Activated CD4-positive, alpha-beta T cell treated with anti-CD3 and anti-CD28 coated beads, Interleukin-2, amount 10 ng/mL, durations not matched to agents 24 days and 14 days (primary cell): ENCODE measurements at places on chromosomes 6 and 20. TPM values are rescaled to one million over a fixed set of nuclear protein-coding genes. Genes with fewer than 3 reads are reported as not detected.

TENT5A gene
- 0.30 and 0.90 TPM in 2 replicates for total RNA-seq

GRCh38 chr6:149455031-149455732 lies 29.6 kb downstream of the ZC3H12D start:
- DNase-seq, result no peak

KIAA1586 gene
- 13.3 and 16.0 TPM in 2 replicates for total RNA-seq

GRCh38 chr6:8240301-8240700 lies 138.0 kb upstream of the EEF1E1 start:
- DNase-seq, result no peak

DNA sequence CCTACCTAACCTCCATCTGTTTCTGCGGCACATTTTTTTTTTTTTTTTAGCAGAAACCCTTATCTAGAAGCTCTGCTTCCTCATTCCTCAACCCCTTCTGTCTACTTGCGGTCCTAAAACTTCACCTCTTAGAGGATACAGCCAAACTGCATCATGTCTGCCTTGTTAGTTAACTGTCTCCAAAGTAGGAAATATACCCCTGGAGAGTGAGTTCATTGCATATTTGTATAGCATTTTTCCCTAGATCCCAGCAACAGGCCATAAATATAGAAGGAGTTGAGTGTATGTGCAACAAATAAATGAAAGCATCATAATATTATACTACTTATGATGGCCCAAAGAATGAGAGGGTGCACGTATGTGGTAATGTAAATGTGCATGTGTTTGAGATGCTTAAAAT lies 1288.6 kb upstream of the GJE1 start:
- DNase-seq, result no peak

DNA sequence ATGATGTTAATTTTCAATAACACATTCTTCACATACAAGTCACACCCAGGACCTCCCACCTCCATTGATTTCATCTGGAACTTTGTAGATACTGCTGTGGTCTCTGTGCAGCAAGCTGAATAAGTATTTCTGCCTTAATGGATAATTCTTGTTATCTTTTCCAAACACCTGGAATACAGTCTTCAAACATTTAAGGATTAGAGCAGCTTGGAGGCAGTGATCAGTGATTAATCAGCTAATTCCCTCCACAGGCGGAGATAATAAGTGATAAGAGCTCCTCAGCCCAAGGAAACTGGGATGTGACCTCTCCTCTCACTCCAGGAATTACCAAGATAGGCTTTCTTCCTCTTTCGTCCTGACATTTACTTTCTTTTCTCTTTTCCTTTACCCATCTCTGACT lies 110.7 kb downstream of the FIG4 start:
- DNase-seq, result no peak

DNA sequence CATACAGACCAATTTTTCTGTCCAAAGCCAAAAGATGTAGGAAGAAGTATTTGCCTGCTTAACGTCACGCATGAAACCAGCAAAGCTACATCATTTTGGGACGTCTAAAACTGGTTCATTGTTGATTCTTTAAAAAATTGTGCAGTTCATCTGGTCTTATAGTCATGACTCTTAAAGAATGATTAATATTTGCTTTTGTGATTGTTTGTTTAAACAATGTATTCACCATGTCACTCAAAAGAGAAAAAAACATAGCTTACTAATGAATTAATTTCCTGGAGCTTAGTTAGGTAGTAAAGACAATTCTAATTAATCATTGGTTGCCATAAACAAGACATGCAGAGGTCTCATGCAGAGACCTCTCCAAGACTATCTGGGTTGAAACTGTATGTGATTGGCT lies 157.3 kb downstream of the RPS12 start:
- DNase-seq, result no peak

PSMF1 gene
- 168 and 172 TPM in 2 replicates for total RNA-seq
